Spleen (tissue), 13 donors: ENCODE measurements at places on chromosomes 3 and 15. TPM values are rescaled to one million over a fixed set of nuclear protein-coding genes. Genes with fewer than 3 reads are reported as not detected.
A peak's percentile ranks its signal among the peaks of the same experiment; 100 is the strongest.

The GPR149 gene
- not detected for total RNA-seq

The PCOLCE2 gene
- total RNA-seq, result 8.4 TPM

GRCh38 chr3:197372047-197372661 is 73.7 kb upstream of the DLG1 start:
- DNase-seq, result peak; percentile 29

GRCh38 chr3:23442598-23443383 is 239.7 kb downstream of the UBE2E2 start:
- DNase-seq, result no peak

GRCh38 chr15:49842031-49842730 is 221.3 kb downstream of the DTWD1 start:
- no peak for DNase-seq

DNA sequence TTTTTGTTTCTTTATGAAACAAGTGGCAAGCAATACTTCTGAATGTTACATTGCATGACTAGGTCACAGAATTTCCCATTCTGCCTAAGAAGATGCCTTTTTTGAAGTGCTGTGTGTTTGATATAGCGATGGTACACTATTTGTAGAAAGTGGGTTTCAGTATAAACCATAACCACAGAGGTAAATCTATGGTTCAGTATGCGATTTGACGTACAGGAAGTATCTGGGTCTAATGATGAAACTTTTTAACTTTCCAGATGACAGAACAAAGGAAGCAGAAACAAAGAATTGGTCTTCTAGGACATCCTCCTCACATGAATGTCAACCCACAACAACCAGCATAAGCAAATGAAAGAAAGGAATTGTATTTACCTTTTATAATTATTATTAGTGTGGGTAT is 133.4 kb upstream of the BHLHE40 start:
- DNase-seq, result no peak
